ENCODE measurements at places on chromosomes 5 and 9. TPM values are rescaled to one million over a fixed set of nuclear protein-coding genes. Genes with fewer than 3 reads are reported as not detected.

GRCh38 chr5:169805527-169805934 is 168.5 kb downstream of the DOCK2 start:
- peaks cover 15% of the 10 kb centered on the region for H3K36me3 ChIP-seq
- H3K27ac ChIP-seq = no peak overlapping the region
- no peaks in the 10 kb centered on the region for H3K27me3 ChIP-seq
- peak; percentile 7 for DNase-seq

Gene NR6A1
- total RNA-seq = 3.0 TPM

DNA sequence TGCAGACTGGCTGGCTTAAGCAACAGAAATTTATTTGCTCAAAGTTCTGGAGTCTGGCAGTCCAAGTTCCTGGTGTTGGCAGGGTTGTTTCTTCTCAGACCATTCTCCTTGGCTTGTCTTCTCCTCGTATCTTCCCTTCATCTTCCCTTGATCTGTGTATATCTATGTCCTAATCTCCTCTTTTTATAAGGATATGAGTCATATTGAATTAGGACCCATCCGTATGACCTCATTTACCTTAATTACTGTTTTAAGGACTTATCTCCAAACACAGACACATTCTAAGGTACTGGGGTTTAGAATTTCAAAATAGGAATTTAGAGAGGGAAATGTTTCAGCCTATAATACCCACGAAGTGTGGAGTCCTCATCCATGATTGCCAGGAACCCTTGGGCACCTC is 13.1 kb upstream of the LPAR1 start:
- no peaks in the 10 kb centered on the region for H3K4me1 ChIP-seq
- H3K4me3 ChIP-seq = no peak overlapping the region
- H3K36me3 ChIP-seq = no peaks in the 10 kb centered on the region
- no peak overlapping the region for H3K27ac ChIP-seq

DNA sequence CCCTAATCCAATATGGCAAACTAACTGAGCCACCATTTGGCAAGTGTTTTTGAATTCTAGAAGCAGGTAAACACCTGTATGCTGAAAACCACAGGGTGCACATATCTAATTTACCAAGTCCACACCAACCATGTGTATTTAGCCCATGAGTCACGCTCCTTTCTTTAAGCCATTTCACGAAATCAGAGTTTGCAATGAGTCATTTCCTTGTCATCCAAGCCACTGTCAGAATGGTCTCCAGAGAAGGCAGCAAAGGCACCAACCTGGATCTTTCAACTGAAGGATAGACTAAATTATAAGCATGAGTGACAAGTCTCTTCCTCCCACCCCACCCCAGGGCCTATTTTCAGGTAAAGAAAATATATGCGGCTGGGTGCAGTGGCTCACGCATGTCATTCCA is 110.0 kb downstream of the PAX5 start:
- H3K4me1 ChIP-seq = no peaks in the 10 kb centered on the region
- DNase-seq = no peak
- H3K27me3 ChIP-seq = no peaks in the 10 kb centered on the region
- H3K4me3 ChIP-seq = no peak overlapping the region

DNA sequence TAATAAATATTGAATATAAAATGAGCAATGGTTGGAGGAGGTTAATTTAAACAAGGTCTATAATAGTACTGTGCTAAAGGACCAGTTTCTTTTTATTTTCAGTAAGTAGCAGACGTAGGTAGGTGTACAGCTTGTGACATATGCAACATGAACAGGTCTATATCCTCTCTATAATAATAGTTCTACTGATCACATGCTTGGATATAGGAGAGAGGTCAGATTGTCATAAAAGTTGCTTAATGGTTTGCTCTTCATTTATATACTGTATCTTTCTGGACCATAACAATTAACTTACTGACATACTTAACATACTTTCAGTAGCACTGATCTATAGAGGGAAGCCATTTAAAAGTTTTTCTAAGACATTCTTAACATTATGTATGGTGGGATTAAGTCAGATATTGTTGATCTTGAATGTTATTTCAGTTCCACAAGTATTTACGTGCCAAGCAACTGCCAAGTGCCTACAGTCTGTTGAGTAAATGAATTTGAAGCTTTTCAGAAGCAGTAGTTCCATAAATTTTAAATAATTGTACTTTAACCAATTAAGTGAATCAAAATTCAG is 68.0 kb downstream of the DENND4C start:
- no peak for DNase-seq
- peaks cover 5% of the 10 kb centered on the region for H3K36me3 ChIP-seq
- no peaks in the 10 kb centered on the region for H3K27me3 ChIP-seq
- H3K27ac ChIP-seq = no peak overlapping the region
- H3K4me3 ChIP-seq = no peak overlapping the region
- H3K4me1 ChIP-seq = no peaks in the 10 kb centered on the region

Gene SPINK7
- not detected for total RNA-seq

Gene NR2F1-AS1
- total RNA-seq = not detected

- no peaks in the 10 kb centered on the region for H3K27me3 ChIP-seq
- no peak overlapping the region for H3K4me3 ChIP-seq
- H3K36me3 ChIP-seq = no peaks in the 10 kb centered on the region
These were observed 3.5 kb downstream of the PDE6A start for GRCh38 chr5:149940941-149941644.

DNA sequence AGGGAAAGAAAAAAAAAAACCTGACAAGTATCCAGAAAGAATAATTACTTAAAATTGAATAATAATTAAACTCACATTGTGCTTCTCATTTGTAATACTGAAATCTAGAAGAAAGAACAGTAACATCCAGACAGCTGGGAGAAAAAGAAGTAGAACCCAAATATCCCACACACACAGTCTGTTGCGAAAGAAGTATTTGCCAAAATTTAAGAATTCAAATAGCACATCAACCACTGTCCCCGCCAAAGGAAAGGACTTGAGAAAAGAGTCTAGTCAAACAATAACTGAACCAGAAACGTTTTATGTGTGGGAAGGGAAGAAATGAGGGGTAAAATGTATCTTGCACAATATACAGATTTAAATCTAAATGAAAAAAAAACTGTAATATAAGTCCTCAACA is 202.8 kb downstream of the MLLT3 start:
- DNase-seq = no peak
- no peak overlapping the region for H3K4me3 ChIP-seq
- no peak overlapping the region for H3K27ac ChIP-seq
- no peaks in the 10 kb centered on the region for H3K36me3 ChIP-seq
- no peaks in the 10 kb centered on the region for H3K27me3 ChIP-seq

Gene C8G
- total RNA-seq = not detected

GRCh38 chr9:123336959-123337358 is 19.0 kb upstream of the CRB2 start:
- DNase-seq = no peak
- no peak overlapping the region for H3K27ac ChIP-seq
- H3K4me3 ChIP-seq = no peak overlapping the region
- no peaks in the 10 kb centered on the region for H3K27me3 ChIP-seq
- no peaks in the 10 kb centered on the region for H3K36me3 ChIP-seq

GRCh38 chr5:146873186-146873917 is 5.2 kb downstream of the PPP2R2B start:
- H3K36me3 ChIP-seq = no peaks in the 10 kb centered on the region
- H3K27me3 ChIP-seq = no peaks in the 10 kb centered on the region
- no peak overlapping the region for H3K4me3 ChIP-seq
- H3K27ac ChIP-seq = no peak overlapping the region
- no peak for DNase-seq
- H3K4me1 ChIP-seq = peaks cover 6% of the 10 kb centered on the region

DNA sequence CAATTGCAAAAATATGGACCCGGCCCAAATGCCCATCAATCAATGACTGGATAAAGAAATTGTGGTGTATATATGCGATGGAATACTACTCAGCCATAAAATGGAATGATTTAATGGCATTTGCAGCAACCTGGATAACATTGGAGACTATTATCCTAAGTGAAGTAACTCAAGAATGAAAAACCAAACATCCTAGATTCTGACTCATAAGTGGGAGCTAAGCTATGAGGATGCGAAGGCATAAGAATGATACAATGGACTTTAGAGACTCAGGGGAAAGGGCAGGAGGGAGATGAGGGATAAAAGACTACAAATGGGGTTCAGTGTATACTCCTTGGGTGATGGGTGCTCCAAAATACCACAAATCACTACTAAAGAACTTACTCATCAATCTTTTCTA is 247.6 kb upstream of the FBXL7 start:
- H3K4me1 ChIP-seq = no peaks in the 10 kb centered on the region
- DNase-seq = no peak
- no peaks in the 10 kb centered on the region for H3K36me3 ChIP-seq
- no peak overlapping the region for H3K4me3 ChIP-seq
- no peak overlapping the region for H3K27ac ChIP-seq

GRCh38 chr9:12961276-12961809 is 186.5 kb downstream of the LURAP1L start:
- DNase-seq = no peak
- H3K36me3 ChIP-seq = no peaks in the 10 kb centered on the region
- H3K4me3 ChIP-seq = no peak overlapping the region
- H3K4me1 ChIP-seq = no peaks in the 10 kb centered on the region
- H3K27me3 ChIP-seq = no peaks in the 10 kb centered on the region
